ENCODE measurements at places on chromosomes 3 and 15.

DNA sequence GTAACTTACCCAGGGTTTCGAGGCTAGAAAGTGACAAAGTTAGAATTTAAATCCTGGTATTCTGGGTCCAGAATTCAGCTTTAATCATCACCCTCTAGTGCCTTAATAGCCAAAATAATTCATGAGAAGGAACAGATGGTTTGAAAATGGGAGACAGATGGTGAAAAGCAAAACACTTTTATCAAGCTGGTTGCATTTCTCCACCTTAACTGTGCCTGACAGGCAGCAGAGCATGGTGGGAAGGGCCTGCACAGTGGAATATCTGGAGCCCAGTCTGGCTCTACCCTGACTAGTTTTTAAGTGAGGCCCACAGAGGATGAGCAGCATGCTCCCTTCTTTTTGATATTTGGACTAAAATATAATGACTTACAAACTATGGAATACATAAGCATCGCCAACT lies 35.6 kb upstream of the RASGRP1 start:
- DNase-seq, result no peak

GRCh38 chr15:90697175-90697574 lies 20.0 kb upstream of the BLM start:
- DNase-seq, result no peak

- no peak for DNase-seq
Measured at GRCh38 chr3:174159604-174160003, 699.5 kb upstream of the NAALADL2 start.

DNA sequence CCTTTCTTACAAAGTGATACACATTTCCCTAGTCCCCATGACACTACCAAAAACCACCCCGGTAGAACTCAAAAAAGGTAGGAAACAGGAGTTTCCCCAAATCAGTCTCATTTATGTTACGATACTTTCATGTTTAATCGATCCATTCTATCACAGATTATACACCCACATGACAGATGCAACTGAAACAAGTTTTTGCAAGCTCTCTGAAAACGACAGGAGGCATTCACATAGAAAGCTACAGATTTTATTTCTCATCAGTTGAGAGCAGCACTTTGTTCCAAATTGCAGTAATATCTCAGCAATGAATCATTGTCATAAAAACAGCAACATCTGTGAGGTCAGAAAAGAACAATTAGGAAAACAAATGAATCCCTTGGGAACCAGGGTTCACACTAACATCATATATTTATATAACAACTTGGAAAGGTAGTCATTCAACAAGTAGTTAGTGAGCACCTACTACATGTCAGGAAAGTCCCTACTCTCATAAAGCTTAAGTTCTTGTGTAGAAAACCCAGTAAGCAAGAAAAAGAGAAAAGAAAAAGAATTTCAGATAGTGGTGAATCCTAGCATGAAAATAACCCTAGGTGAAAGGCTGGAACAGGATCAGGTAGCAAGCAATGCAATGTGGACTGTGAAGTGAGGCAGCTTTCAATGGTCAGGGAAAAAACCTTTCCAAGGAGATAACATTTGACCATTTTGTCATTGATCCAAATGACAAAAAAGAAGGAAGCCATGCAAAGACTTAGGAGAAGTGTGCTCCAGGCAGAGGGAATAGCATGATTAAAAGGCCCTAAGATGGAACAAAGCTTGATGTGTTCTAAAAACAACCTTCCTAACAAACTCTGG lies 8.3 kb downstream of the PLD1 start:
- no peak for DNase-seq

GRCh38 chr3:23116081-23116837 lies 86.9 kb upstream of the UBE2E2 start:
- DNase-seq, result no peak

DNA sequence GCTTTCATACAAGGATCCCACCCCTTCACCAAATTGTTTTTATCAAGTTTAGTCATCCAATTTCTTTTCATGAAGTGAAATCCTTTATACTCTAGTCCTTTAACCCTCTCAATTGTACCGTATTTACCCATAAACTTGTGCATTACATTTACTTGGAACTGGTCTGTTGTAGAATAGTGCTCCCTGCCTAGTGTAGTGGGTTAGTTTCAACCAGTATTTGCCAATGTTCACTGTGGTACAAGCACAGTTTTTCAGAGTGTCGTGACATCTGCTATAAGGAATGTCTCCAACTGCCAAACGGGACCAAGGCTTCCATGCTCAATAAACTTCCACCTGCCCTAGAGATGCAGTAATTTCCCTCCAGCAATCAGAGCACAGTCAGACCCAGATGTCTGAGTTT lies 211.9 kb downstream of the KCNAB1 start:
- DNase-seq, result no peak

- peak; percentile 2 for DNase-seq
Measured at GRCh38 chr3:38805765-38806386, 10.1 kb downstream of the SCN10A start.

DNA sequence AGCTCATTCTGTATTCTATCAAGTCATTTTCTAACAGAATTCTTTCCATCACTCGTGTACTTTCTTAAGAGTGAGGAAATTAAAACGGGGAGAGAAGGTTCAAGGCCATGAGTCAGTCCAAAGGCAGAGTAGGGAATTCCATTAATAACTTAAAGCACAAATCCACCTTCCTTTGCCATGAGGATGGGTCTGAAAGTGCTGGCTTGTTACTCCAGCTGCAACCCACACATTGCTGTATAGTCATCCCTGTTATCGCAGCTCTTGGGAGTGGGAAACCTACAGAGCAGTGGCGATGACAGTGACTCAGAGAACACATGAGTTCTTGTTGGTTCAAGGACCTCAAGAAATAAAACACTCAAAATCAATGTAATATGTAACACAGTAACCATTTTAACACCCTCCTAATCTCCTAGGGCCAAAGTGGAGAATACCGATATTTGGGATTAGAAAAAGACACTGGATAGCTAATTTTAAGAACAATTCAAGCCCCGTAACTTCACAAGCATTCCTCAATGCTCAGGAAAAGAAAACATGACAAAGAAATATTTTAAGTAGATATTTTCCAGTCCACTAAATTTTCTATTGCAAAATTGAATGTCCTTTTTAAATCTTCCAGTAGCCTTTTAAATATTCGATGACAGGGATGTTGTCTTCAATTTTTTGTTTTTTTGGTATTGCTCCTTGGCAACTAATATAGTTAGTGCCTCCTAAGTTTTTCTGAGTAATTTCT lies 179.9 kb upstream of the THBS1 start:
- no peak for DNase-seq

GRCh38 chr3:146115619-146116018 lies 45.4 kb downstream of the PLOD2 start:
- DNase-seq, result no peak

GRCh38 chr3:99332718-99333117 lies 305.7 kb upstream of the COL8A1 start:
- DNase-seq, result no peak

DNA sequence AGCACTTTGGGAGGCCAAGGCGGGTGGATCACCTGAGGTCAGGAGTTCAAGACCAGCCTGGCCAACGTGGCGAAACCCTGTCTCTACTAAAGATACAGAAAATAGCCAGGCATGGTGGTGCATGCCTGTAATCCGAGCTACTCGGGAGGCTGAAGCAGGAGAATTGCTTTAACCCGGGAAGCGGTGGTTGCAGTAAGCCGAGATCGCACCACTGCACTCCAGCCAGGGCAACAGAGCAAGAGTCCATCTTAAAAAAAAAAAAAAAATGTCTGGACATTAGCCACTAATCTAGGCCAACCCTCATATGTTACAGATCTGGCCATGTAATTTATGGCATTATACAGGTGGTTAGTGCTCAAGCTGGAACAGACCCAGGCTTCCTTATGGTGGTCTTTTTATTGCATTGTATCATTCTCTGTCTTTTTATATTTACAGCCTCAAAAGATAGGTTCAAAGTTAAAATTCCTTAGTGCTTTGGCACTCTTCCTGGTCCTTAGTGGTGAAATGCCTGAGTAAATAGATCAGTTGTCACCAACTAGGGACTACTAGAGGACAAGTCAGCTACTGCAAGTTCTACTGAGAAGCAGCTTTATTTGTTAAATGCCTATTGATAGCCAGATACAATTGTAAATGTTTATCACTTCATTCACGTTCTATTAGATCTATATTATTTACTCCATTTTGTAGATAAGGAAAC lies 16.0 kb downstream of the STARD9 start:
- DNase-seq, result no peak

- DNase-seq, result no peak
Measured at GRCh38 chr3:57696801-57697321, 4.0 kb upstream of the DENND6A start.

DNA sequence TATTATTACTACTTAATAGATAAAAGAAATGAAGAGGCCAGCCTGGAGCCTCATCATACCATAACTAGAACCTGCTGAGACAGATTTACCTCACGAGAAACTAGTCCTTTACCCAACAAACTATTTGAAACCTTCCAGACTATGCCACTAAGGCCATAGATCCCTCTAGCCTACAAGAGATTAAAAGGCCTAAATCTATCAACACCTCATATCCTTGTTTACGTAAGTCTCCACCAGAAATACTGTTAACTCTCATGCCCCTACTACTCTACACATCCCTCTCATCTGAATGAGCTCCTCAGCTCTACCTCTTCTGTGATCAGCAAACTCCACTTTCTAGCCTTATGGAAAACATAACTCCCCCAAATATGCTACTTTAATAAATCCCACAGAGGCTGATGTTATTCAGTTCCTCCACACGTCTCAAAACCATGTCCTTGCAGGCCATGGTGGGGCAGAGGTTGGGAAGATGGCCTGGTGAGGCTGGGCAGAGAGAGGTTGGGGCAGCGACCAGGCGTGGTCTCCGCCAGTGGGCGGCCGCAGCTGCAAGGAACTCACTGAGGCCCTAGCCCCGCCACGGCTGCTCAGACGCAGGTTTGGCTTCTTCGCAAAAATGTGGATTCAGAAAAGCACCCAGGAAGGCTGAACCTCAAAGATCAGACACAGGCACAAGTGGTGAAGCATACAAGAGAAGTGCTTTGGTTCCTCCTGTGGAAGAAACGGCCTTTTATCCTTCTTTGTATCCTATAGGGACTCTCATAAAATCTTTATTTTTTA lies 65.8 kb downstream of the GSK3B start:
- DNase-seq, result no peak

GRCh38 chr3:143737065-143737464 lies 111.2 kb downstream of the SLC9A9 start:
- no peak for DNase-seq
